ENCODE measurements at places on chromosomes 6 and 20.

GRCh38 chr6:122571888-122572287 lies 38.3 kb upstream of the PKIB start:
- DNase-seq: no peak

GRCh38 chr20:33672426-33673113 lies 1.7 kb downstream of the NECAB3 start:
- DNase-seq: peak; percentile 56

DNA sequence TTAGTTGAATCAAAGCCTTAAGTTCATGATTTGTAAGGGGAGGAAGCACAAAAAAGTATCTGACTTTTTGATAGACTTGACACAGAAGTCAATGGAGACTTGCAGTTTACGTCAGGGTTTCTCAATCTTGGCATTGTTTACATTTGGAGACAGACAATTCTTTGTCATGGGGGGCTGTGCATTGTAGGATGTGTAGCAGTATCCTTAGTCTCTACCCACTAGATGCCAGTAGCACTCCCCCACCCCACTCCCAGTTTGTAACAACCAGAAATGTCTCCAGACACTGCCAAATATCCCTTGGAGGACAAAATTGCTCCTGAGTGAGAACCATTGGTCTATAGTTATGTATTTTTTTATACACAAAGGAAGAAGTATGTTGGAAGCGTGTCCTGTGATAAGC lies 434.1 kb downstream of the RFPL4B start:
- DNase-seq: no peak

DNA sequence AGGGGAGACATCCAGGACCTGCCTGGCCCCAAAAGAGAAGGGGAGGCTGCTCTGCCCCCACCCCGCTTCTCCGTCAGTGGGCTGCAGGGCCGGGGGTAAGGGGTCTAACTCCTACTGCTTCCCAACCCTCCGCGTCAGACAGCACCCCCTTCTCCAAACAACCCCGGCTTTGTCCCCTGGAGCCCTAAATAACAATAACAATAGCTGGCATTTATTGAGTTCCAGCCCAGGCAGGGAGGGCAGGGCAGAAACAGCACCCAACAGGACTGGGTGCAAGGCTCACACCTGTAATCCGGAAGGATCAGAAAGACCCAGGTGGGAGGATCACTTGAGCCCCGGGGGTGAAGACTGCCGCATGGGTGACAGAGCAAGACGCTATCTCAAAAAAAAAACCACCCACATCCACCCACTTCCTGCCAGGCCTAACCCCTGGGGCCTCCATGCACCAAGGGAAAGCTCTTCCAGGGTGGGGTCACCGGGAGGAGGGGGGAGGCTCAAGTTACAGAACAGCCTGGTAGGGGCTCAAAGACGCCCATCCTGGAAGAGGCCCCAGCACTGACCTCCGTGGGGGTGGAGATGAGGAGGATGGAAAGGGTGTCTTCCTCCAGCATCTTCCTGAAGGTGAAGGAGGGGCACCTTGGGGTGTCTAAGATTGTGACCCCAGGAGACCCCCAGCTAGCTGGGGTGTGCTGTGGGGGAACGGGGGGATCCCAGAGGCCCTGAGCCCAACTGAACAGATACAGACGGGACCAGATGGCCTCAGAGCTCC lies 1.3 kb upstream of the FNDC11 start:
- DNase-seq: peak; percentile 22
